ENCODE measurements at places on chromosomes 1 and 21.

DNA sequence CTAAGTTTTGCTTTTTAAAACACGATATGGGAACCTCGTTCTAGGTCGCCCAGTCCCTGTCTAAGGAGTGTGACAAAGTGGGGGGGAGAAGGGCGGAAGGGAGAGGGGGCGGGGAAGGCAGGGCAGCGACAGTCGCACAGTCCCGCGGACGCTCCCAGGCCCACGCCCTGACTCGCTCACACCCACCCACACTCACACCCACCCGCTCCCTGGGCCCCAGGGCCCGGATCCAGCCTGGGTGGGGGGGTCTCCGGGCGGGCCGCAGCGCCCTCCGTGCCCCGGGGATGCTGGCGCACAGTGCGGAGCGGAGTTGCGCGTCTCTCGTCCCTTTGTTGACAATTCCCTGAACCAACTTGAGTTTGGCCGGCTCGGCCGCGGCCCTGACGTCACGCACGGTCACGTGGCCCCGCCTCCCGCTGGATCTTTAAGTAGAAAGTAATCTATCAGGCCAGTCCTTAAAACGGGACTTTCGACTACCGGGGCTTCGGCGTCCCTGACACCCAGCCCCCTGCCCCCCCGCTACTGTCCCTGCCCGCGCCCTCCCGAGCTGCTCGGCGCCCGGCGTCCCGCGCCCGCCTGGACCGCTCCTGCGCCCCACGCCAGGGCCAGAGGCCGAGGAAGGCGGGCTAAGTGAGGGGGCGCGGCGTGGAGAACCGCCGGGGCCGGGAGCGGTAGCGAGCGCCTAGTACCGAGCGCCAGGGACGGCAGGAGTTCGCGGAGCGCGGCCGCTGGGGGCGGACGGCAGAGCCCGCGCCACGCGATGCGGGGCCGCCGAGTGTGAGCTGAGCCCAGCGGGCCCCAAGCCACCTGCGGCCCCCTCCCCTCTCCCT is at the start of gene FOXD3:
TSS of gene FOXD3 (plus strand) at position 454 of the 830 bp plus-strand sequence. CDS start 492 bp downstream, outside the sequence.
- DNase-seq: no peak

DNA sequence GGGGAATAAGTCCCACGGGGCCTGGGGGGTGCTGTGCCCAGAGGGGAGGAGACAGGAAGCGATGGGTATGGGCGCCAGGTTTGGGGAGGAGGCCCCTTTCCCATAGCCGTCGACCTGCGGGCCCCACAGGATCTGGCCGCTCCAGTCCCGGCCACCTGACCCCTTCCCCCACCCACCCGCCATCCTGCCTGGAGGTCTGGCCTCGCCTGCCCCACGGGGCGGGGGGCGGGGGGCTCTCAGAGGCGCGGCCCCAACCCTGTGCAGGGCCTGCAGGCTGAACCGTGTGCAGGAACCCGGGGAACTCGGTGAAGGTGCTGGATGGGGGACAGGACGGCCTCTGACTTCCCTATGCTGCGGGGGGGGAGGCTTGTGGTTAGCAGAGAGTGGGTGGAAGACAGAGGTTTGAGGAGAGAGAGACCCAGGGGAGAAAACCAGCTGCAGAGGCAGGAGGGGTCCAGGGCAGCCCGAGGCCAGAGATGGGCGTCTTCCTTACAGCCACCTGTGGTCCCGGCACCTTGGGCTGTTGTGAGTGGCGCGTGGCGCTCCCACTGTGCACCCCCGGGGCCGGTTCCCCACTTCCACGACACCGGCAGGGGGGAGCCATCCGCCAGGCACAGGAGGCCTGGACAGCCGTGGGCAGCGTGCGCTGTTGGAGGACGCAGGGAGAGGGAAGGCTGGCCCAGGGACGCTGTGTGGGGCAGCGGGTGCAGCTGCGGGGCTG is 2.5 kb upstream of the TNFRSF18 start:
- peak; percentile 59 for DNase-seq

DNA sequence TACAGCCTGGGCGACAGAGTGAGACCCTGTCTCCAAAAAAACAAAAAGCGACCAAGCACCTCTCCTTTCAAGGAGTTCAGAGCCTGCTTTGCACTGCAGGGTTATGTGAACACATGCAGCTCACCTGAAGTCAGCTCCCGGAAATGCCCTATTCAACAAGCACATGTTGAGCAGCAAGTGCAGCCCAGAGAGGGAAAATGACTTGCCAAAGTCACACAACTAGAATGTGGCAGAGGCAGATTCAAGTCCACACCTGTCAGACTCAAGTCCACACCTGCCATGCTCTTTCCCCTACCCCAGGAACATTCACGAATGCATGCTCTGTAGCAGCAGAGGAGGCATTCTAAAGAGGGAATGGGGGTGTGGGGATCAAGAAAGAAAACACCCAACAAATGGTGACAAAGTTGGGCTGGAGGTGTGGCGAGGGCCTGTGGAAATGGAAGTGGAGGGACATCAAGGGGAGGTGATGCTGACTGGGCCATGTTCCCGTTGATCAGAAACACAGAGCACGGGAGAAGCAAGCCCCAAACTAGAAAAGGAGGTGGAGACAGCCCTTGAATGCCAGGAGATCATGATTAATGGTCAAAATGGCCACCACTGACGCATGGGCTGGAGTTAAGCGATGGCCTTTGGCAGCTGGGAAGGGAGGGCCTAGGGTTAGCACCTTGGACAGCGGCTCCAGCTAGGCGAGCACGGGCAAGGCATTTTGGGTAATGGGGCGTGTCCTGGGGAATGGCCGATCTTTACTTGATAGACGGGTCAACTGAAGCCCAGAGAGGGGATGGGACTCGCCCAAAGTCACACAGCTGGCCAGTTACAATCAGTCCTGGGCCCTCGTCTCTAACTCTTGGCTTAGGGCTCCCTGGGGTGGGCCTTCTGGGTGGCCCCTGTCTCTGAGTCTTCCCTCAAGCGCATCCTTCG is 21.5 kb downstream of the RAP1GAP start:
- no peak for DNase-seq

GRCh38 chr21:42161956-42162681 is 56.8 kb upstream of the ABCG1 start:
- DNase-seq: no peak

- DNase-seq: no peak
Observed at GRCh38 chr1:75338616-75339483, 204.7 kb downstream of the LHX8 start.

DNA sequence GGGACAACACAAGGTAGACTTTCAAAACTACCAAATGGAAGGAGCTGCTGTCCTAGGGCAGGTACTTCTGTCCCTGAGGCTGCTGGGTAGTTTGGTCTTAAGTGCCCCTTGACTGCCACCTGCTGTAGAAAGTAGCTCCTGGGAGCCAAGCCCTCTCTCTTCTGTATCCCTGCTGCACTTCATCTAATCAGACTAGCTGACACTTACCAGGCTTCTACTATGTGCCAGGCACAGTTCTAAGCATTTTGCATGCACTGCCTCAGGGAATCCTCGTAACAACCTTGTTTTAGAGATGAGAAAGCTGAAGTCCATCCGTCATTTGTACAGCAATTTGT is 15.9 kb upstream of the SRSF4 start:
- peak; percentile 27 for DNase-seq

GRCh38 chr1:48688102-48688760 is 88.5 kb downstream of the BEND5 start:
- no peak for DNase-seq

DNA sequence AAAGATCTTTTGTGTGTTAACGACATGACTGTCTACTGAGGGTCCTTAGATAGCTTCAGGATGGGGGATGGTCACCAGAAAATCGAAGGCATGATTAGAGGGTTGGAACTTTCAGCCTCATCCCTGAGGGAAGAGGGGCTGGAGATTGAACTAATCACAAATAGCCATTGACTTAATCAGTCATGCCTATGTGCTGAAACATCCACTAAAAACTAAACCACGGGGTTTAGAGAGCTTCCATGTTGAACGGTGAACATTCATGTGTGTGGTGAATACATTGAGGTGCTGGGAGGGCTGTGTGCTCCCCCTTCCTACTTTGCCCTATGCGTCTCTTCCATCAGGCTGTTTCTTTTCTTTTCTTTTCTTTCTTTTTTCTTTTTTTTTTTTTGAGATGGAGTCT is 17.0 kb downstream of the RBP7 start:
- no peak for DNase-seq

DNA sequence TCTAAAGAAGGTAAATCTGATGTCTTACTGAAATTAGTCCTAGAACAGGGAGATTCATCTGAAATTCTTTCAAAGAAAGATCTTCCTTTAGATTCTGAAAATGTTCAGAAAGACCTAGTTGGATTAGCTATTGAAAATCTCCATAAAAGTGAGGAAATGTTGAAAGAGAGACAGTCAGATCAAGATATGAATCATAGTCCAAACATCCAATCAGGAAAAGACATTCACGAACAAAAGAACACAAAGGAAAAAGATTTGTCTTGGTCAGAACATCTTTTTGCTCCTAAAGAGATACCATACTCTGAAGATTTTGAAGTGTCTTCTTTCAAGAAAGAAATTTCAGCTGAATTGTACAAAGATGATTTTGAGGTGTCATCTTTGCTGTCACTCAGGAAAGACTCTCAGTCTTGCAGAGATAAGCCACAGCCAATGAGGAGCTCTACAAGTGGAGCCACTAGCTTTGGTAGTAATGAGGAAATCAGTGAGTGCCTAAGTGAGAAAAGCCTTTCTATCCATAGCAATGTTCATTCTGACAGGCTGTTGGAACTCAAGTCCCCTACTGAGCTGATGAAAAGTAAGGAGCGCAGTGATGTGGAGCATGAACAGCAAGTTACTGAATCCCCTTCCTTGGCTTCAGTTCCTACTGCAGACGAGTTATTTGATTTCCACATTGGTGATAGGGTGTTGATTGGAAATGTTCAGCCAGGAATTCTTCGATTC is 61.6 kb upstream of the QSOX1 start:
- no peak for DNase-seq

- no peak for DNase-seq
Observed at GRCh38 chr1:2961081-2961480, 60.2 kb upstream of the ACTRT2 start.

- no peak for DNase-seq
Observed at GRCh38 chr1:198927129-198927528, 288.3 kb downstream of the PTPRC start.

DNA sequence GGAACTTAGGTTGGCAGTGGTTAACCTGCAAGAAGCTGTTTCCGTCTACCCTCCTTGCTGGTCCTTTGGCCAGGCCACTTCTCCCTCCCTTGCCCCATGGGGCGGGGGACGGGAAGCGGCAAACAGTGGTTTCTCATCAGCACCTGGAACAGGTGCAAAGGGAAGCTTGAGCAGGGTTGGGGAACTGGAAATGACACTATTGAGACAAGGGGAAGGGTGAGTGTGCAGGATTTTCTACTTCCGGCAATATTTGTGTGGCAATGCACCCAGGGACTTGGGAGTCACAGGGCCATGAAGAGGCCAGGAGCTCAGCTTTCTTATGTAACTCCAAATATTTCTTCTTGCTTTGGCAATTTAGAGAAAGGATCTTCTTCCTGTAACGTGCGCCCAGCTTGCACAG is 29.0 kb upstream of the SARS1 start:
- DNase-seq: no peak

Measured in stimulated activated CD4-positive, alpha-beta T cell treated with anti-CD3 and anti-CD28 coated beads, Interleukin-4, amount 100 ng/mL, for 4 hours (primary cell).